ENCODE measurements at places on chromosomes 2 and 18. TPM values are rescaled to one million over a fixed set of nuclear protein-coding genes. Genes with fewer than 3 reads are reported as not detected.

GRCh38 chr2:63831176-63831575 is 10.5 kb upstream of the UGP2 start:
- no peak overlapping the region for H3K27ac ChIP-seq
- no peak overlapping the region for H3K4me3 ChIP-seq
- peaks cover 6% of the 10 kb centered on the region for H3K27me3 ChIP-seq
- DNase-seq, result no peak

The RTP5 gene
- total RNA-seq, result not detected

DNA sequence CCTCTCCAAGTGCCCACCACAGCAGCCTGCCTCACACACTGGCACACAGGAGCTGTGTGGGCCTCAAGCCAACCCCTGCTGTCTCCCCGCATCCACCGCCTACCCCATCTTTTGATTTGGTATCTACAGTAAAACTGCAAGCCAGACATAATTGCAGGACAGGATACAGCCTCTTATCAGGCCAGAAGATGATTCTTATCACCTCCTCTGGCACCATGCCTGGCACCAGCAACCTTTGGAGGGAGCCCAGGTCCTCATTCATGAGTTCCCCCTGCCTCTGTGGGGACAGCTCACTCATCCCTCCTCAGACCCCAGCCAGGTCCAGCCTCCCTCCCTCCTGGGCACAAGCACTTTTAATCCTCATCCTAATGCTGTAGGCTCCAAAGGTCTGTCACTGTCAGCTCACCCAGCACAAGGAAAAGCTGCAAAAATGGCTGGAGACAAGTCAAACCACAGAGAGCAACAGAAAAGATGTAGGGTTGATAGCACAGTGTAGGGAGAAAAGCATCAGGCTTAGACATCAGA is 9.7 kb downstream of the RAB11FIP5 start:
- no peak overlapping the region for H3K27ac ChIP-seq
- DNase-seq, result peak; percentile 37
- H3K36me3 ChIP-seq, result peaks cover 2% of the 10 kb centered on the region
- H3K4me3 ChIP-seq, result no peak overlapping the region
- H3K4me1 ChIP-seq, result peaks cover 13% of the 10 kb centered on the region

DNA sequence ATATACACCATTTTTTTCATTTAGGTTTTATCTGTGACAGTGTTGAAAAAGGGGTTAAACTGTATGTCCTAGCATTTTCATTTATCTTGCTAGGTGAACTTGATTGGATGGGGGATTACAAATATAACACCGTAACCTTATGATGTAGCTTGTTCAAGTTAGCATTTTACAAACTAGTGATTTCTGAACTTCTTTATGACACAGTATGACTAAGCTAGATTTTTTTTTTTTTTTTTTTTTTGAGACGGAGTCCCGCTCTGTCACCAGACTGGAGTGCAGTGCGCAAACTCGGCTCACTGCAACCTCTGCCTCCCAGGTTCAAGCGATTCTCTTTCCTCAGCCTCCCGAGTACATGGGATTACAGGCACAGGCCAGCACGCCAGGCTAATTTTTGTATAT is 47.1 kb downstream of the KCMF1 start:
- H3K27me3 ChIP-seq, result no peaks in the 10 kb centered on the region
- H3K27ac ChIP-seq, result no peak overlapping the region
- peaks cover 6% of the 10 kb centered on the region for H3K36me3 ChIP-seq
- peaks cover 16% of the 10 kb centered on the region for H3K4me1 ChIP-seq
- DNase-seq, result no peak

The FAM237A gene
- not detected for total RNA-seq

DNA sequence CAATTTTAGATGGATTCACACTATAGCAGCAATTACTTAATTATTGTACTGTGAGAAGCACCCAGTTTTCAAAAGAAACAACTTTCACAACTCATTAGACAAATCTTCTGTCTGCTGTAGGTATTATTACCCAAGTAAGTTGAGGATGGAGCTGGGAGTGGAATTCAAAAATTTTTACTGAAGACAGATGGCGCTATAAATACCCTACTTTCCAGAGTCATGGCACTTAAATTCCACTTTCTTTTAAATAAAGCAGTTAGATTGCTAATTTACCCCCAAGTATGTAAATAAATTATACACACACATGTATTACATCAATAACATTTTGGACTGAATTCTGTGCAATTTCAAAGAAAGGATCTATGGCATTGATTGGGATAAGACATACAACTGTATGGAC is 166.8 kb downstream of the FTCDNL1 start:
- no peak overlapping the region for H3K27ac ChIP-seq
- no peaks in the 10 kb centered on the region for H3K36me3 ChIP-seq
- no peak for DNase-seq
- peaks cover 8% of the 10 kb centered on the region for H3K27me3 ChIP-seq
- peaks cover 4% of the 10 kb centered on the region for H3K4me1 ChIP-seq

GRCh38 chr2:128523457-128523856 is 204.8 kb upstream of the HS6ST1 start:
- H3K4me3 ChIP-seq, result no peak overlapping the region
- H3K27ac ChIP-seq, result no peak overlapping the region
- H3K4me1 ChIP-seq, result no peaks in the 10 kb centered on the region
- H3K36me3 ChIP-seq, result no peaks in the 10 kb centered on the region
- no peaks in the 10 kb centered on the region for H3K27me3 ChIP-seq

GRCh38 chr2:206802654-206803514 is 37.5 kb downstream of the FASTKD2 start:
- peaks cover 8% of the 10 kb centered on the region for H3K4me1 ChIP-seq
- H3K36me3 ChIP-seq, result no peaks in the 10 kb centered on the region
- no peak overlapping the region for H3K27ac ChIP-seq
- H3K27me3 ChIP-seq, result no peaks in the 10 kb centered on the region
- H3K4me3 ChIP-seq, result no peak overlapping the region
- no peak for DNase-seq

DNA sequence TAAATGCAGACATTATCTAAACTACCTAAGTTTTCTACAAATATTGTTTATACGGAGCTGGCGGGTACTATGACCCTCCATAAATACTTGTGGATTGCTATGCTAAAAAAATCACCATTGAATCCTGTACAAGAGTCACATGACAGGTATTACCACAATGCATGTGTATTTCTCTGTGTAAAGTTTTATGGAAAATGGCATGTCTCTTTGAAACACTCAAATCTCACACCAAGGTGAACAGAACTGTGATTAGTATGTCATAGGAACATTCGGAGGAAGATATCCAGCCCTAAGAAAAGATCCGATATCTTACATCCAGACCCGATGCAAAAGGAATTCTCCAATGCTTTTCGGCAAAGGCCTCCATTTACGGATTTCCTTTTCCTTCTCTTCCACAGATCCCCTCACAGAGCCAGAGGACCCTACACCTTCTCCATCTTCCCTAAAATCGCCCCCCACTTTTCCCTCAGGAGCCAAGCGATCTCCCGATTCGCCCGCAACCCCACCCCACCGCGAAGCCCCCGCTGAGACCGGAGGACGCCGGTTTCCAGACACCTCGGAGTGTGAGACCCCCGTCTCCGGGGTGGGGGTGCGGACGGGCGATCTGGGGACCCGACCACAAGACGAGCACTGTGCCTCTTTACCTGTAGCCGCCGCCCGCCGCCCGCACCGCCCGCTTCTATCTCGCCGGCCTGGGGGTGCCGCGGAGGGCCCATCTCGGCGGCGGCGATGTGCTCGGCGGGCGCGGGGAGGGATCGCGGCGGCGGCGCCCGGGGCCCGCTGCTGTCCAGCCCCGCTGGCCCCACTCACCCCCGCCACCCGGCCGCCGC is 1.2 kb downstream of the SAP130 start:
- H3K4me1 ChIP-seq, result peaks cover 41% of the 10 kb centered on the region
- peak overlapping the region; percentile 98 for H3K4me3 ChIP-seq
- DNase-seq, result peak; percentile 5
- no peaks in the 10 kb centered on the region for H3K27me3 ChIP-seq
- peak overlapping the region; percentile 96 for H3K27ac ChIP-seq
- no peaks in the 10 kb centered on the region for H3K36me3 ChIP-seq

GRCh38 chr2:226618544-226618874 is 181.1 kb downstream of the IRS1 start:
- H3K4me3 ChIP-seq, result no peak overlapping the region
- H3K36me3 ChIP-seq, result no peaks in the 10 kb centered on the region
- H3K4me1 ChIP-seq, result no peaks in the 10 kb centered on the region
- H3K27me3 ChIP-seq, result peaks cover 11% of the 10 kb centered on the region
- no peak for DNase-seq

The TMEM198 gene
- 0.49 TPM for total RNA-seq

DNA sequence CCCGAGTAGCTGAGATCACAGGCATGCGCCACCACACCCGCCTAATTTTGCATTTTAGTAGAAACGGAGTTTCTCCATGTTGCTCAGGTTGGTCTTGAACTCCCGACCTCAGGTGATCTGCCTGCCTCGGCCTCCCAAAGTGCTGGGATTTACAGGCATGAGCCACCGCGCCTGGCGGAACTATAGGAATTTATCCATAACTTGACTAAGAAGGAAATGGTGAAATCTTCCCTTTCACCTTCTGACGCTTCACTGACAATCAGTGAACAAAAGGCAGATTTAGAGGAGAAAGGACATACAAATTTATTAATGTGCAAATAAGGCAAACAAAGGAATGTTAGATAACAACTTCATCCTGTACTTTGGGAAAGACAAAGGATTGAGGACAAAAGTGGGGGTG is 15.4 kb upstream of the GULP1 start:
- no peaks in the 10 kb centered on the region for H3K27me3 ChIP-seq
- no peaks in the 10 kb centered on the region for H3K36me3 ChIP-seq
- H3K4me1 ChIP-seq, result no peaks in the 10 kb centered on the region
- DNase-seq, result no peak

- no peaks in the 10 kb centered on the region for H3K27me3 ChIP-seq
- peak overlapping the region; percentile 63 for H3K27ac ChIP-seq
- peaks cover 22% of the 10 kb centered on the region for H3K4me1 ChIP-seq
- H3K4me3 ChIP-seq, result peak overlapping the region; percentile 95
These were observed 624 bp downstream of the ZNF516 start for GRCh38 chr18:76494231-76495005.

The CDH19 gene
- not detected for total RNA-seq

GRCh38 chr2:108947271-108947907 is 41.6 kb downstream of the EDAR start:
- no peaks in the 10 kb centered on the region for H3K4me1 ChIP-seq
- H3K27ac ChIP-seq, result no peak overlapping the region
- H3K4me3 ChIP-seq, result no peak overlapping the region
- no peaks in the 10 kb centered on the region for H3K27me3 ChIP-seq

The HES6 gene
- 2.0 TPM for total RNA-seq

- peaks cover 22% of the 10 kb centered on the region for H3K4me1 ChIP-seq
- DNase-seq, result no peak
- H3K27me3 ChIP-seq, result no peaks in the 10 kb centered on the region
- H3K36me3 ChIP-seq, result no peaks in the 10 kb centered on the region
These were observed 32.0 kb downstream of the EMILIN2 start for GRCh38 chr18:2878656-2879330.

Data from naive thymus-derived CD8-positive, alpha-beta T cell (primary cell).